Activated CD4-positive, alpha-beta T cell treated with anti-CD3 and anti-CD28 coated beads, Interleukin-2, amount 10 ng/mL, durations not matched to agents 7 days and 5 days (primary cell): ENCODE measurements at places on chromosomes 2 and 18.

DNA sequence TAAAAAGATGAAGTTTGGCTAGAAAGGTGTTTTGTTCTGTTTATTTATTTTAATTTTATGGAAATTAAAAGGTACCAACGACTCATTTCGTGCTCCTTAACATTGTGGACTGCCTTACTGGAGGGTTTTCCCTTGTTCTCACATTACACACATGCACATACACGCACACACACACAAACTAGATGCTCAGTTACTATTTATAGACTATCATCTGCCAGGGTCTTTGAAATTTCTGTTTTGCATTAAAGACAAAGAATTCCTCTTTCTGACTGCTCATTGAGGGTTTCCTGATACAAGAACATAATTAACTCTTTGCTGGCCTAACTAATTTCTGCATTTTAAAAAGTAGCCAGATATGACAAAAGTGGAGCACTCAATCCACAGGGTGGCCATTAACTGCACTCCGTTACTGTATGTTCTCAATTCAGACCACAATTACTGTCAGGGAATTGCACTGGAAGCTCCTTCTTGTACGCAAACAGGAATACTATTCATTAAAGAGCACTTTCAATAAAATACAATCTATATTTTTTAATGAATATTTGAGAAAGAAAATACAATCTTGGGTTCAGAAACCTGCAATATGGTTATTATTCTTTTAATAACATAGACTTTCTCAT, 366.9 kb upstream of the GALNT5 start:
- DNase-seq, result no peak

GRCh38 chr2:16630463-16630862, 35.2 kb downstream of the CYRIA start:
- no peak for DNase-seq

- DNase-seq, result no peak
These were observed 119.6 kb downstream of the DDX1 start for GRCh38 chr2:15711126-15711860.

DNA sequence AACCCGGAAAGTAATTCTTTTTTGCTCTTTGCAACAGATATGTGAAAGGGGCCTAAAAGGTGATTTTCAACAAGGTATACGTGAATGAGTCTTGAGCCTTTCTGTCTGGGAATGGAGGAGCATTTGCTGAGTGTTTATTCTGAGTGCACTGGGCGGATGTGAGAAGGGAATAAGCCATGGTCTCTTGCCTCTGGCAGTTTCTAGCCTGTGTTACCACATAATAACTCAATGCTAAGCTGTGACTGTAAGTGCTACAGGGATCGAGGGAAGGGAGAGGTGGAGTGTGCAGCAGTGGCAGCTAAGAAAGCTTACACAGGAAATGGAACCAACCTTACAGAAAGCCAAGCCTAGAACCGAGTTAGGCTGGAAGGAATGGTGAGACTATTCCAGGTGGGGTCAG, 444.3 kb downstream of the SLC4A3 start:
- DNase-seq, result no peak
